Keratinocyte (primary cell): ENCODE measurements at places on chromosomes 11 and 22. TPM values are rescaled to one million over a fixed set of nuclear protein-coding genes. Genes with fewer than 3 reads are reported as not detected.

- DNase-seq, result no peak
Observed at GRCh38 chr11:10273738-10274137, 20.3 kb downstream of the SBF2 start.

Gene CABP2
- polyA plus RNA-seq, result not detected in 3 replicates

- DNase-seq, result no peak
Observed at GRCh38 chr11:131301306-131301705, 69.1 kb upstream of the NTM start.

Gene SPI1
- polyA plus RNA-seq, result not detected in 3 replicates

Gene CRYBB3
- 0.06 TPM in 1 of 3 replicates, not detected in the others for polyA plus RNA-seq

DNA sequence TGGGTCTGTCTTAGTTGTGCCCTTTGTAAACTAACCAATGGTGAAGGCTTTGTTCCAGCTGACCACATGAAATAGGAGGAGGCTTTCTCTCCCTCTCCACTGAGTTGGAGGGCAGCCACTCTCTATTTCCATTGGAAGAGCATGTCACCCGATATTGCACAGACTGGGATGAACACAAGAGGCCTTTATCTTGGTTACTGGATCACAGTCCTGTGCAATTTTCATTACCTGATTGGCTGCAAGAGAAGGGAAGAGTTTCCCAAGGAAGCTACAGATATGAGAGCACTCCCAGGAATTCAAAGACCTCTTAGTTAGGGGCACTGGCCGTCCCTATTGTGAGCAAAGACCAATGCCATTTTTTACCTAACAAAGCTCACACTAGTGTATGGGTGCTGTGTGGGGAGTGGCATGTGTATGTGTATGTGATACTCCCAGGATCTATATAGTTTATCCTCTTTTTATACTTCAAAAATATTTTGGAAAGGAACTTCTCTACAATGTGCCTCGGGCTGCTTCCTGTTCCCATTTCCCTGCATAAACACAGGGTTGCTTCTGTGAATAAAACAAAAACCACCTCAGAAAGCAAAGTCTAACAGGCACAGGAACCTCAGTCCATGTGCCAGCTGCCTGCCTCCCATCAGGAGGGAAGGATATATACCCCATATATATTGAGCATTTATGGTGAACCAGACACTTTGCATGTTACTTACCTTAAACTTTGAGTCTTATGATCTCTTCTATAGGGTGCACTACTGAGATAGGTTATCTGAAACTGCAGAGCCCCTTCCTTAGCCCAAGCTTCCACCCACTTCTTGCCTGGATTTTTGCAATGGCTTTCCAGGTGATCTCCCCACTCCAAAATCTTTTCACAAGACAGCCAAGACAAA lies 126.5 kb downstream of the RASSF10 start:
- no peak for DNase-seq

DNA sequence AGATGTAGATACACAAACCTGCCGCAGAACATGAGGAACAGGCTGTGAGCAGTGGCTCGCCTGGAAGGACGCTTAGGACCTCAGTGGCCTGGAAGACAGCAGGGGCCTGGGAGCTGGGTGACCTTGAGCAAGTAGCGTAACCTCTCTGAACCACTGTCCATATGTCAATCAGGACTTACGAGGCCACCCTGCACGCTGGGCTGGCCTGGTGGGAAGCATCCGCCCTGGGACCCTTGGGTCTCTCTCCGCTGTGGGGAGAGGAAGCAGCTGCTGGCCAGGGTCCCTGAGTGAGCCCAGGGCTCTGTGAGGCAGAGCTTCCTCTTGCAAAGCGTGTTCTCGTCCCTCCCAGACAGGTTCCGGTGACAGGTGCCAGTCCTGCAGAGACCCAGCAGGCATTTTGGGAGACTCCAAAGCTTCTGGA lies 14.0 kb upstream of the EHD1 start:
- no peak for DNase-seq
